ENCODE measurements at places on chromosomes 1 and 21. TPM values are rescaled to one million over a fixed set of nuclear protein-coding genes. Genes with fewer than 3 reads are reported as not detected.

Gene SH3BGR
- 1.6 TPM for total RNA-seq

Gene CHAF1B
- 8.2 TPM for total RNA-seq

Gene CRP
- not detected for total RNA-seq

Gene CD1C
- not detected for total RNA-seq

Gene GUCA2A
- total RNA-seq: not detected

Gene MX2
- 0.59 TPM for total RNA-seq

Gene SH2D5
- 1.4 TPM for total RNA-seq

Gene KRTAP11-1
- total RNA-seq: not detected

Gene GUCA2B
- total RNA-seq: not detected

Gene USP24
- 39.1 TPM for total RNA-seq

Gene C1orf116
- under 0.01 TPM for total RNA-seq

Gene LENEP
- 0.56 TPM for total RNA-seq

Gene RAB7B
- total RNA-seq: 0.59 TPM

Gene C8A
- total RNA-seq: not detected

Gene PKP1
- under 0.01 TPM for total RNA-seq

Gene GSTM5
- 0.18 TPM for total RNA-seq

Gene FRRS1
- total RNA-seq: 1.4 TPM

Gene POGK
- 32.1 TPM for total RNA-seq

Gene MYOC
- not detected for total RNA-seq

Gene EIF2D
- total RNA-seq: 61.1 TPM

Gene LRRC40
- total RNA-seq: 30.6 TPM

Gene HCN3
- 0.53 TPM for total RNA-seq

Gene CD52
- total RNA-seq: not detected

All from pulmonary artery endothelial cell (primary cell).